Keratinocyte (primary cell): ENCODE measurements at places on chromosomes 16 and 17.

DNA sequence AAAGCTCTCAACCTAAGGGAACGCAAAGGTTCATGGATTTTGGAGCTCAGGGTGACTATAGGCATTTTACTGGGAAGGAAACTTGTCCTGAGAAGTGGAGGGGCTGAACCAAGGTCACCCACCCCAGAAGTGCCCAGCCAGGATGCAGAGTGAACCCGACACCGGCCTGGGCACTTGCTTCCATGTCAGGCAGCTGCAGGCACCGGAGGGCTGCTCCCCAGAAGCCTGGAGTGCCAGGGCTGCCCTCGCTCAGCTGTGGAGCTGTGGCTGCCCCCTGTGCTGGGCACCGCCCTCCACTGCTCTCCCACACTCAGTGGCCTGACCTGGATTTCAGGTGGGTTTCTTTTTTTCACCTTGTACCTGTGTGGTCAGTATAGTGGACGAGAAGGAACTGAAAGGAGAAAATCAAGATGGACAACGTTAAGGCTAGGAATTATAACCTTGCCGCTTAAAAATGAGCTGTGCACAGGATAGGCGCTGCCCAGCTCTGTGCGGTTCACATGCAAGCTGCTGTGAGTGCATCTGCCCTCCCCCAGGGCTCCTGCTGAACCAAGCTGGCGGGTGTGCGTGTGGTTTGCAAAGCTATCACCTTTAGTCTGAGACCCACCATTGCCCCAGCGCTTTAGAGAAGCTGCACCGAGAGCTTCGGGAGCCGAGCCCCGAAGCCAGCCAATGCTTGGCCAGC lies 2.2 kb downstream of the MAPK8IP3 start:
- DNase-seq = no peak

DNA sequence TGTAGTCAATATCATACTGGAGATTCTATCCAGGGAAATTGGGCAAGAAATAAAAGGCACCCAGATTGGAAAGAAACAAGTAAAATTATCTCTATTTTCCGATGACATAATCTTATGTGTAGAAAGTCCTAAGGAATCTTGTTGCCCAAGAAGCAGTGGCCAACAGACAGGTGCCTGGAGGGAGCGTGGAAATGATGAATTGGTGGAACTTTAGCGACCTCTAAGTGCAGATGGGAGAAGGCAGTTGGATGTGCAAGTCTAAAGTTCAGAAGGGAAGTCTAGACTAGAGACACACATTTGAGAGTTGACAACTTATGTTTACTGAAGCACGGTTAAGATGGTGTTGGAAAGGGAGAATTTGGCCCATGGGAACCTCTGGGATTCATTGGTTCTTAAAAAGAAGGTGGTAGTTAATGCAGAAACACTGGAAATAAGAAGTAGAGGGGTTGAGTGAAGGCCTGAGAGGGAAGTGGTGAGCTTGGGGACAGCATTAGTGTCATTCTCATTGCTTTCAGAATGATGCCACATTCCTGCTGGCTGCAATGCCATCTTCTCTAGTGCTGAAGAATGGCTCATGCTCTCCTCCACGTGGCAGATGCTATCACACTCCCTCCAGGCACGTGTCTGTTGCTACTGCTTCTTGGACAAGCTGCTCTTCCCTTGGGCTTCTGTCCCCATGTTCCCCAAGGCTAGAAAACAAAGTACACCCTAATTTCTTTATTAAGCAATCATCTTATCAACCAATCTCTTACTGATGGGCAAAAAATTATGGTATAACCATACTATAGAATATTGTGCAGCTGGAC lies 24.0 kb downstream of the TAT start:
- no peak for DNase-seq

DNA sequence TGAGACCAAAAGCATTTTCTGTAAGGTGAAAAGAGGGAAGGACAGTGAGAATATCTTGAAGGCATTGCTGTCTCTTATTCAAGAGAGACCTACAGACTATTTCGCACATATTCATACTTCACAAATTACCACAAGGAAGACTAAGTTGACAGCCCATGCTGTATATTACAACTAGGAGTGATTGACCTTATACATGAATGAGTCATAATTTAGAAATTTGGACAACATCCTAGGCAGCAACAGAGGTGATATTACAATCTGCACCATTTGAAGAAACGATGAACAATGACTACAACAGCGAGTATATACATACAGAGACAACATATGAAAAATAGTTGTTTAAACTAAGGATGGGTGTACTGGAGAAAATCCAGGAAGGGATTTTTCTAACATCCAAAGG lies 971.7 kb downstream of the CDH11 start:
- no peak for DNase-seq

GRCh38 chr16:69064124-69064763 lies 41.2 kb upstream of the HAS3 start:
- no peak for DNase-seq

- DNase-seq = no peak
Observed at GRCh38 chr16:12558641-12559040, 245.0 kb downstream of the CPPED1 start.

DNA sequence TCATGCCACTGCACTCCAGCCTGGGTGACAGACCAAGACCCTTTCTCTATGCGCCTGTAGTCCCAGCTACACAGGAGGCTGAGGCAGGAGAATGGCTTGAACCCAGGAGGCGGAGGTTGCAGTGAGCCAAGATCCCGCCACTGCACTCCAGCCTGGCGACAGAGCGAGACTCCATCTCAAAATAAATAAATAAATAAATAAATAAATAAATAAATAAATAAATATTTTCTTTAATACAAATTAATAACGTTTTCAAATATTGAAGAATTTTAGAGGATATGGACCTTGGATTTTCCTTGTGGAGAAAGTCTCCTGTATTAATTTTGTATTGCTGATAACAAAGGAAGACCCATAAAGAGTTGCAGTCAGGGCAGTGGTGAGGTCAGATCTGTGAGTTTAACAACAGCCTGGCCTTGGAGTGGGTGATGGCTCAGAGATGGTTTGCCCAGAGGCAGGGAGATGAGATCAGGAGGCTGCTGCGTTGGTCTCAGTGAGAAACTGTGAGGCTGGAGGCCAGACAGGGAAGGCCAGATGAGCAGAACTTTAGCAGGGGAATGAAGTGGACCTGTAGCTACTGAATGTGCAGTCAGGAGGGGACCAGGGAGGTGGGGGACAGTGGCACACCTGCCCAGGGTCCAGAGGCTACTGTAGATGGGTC lies 4.4 kb upstream of the ASGR1 start:
- no peak for DNase-seq

- DNase-seq = no peak
Observed at GRCh38 chr16:11843206-11843605, 8.1 kb downstream of the RSL1D1 start.

GRCh38 chr17:82078433-82078832 lies 12.8 kb upstream of the DUS1L start:
- no peak for DNase-seq

DNA sequence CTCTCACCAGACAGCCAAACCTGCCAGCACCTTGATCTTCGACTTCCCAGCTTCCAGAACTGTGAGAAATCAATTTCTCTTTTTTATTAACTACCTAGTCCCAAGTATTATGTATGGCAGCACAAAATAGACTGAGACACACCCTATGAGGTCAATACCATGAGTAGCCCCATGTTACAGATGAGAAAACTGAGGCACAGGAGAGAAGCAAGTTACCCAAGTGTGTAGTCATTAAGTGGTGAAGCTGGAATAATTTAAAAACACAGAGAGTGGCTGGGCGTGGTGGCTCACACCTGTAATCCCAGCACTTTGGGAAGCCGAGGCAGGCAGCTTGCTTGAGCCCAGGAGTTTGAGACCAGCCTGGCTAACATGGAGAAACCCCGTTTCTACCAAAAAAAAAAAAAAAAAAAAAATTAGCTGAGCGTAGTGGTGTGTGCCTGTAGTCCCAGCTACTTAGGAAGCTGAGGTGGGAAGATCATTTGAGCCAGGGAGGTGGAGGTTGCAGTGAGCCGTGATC lies 4.9 kb downstream of the NQO1 start:
- DNase-seq = no peak

DNA sequence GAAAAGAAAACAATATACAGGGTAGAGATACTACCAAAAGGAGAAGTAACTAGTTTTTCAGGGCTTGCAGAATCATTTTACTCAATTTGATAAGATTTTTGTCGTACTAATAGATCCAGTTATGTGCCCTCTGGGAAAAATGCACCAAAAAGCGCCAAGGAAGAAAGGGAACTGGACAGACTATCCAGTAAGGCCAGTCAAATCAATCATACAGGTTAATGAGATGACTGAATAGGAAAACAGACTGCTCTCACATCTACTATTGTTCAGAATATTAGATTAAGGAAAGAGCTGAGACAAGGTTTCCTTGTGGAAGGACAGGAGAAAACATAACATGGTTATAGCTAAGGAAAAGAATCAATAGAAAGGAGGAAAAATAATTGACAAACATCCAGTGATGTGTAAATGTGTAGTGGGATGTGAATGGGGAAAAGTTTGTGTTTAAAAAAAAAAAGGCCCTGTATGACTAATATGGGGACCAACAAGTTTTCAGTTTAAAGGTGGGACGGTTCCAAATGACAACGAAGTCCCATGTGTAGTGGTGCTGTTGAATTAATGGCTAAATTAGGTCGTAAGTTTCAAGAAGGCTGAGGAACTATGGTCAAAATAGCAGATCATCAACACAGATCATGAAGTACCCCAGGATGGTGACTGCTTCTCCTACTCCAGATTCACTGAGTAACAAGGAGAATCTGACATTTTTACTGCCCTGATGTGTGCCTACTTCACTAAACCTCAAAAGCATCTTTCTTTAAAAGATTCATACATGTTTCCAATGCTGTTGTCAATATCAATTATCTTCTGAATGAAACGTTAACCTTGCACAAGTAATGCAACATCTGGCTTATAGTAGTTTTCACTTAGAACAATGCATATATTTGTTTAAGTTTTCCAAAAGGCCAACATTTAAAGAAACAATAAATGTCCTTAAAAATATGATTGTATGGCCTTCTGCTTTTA lies 40.7 kb downstream of the BRIP1 start:
- DNase-seq = no peak

DNA sequence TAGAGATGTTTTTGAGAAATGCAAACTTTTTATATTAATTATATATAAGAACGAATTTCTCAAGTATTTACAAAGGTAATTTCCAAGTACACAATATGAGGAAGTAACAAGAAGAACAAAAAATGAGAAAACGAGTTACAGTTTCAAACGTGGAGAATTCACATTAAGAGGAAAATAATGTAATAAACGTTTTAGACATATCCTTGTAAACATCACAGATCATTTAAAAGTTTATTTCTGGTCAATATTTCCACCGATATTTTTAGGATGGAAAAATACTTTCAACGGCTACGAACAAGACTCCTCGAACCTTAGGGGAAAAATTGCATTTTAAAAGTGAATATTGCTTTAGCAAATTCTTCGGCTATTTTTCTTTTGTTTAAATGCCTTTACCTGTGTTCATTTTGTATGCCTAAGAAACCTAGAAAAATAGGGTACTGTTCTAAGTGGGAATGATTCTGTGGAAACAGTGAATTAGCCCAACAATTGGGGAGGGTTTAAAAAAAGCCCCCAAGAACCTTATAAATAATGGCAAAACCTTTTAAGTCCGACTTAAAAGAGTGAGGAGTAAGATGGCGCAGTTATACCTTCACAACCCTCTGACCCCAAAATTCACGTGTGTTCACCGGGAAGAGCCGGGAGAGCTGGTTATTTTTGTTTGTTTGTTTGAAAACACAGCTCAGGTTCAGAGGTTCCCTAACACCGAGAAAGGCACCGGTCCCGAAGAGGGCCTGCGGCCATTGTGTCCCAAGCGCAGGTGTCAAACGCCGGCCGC lies 3.3 kb downstream of the HNF1B start:
- no peak for DNase-seq

- DNase-seq = no peak
Observed at GRCh38 chr16:79602628-79603014, 2.1 kb upstream of the MAF start.

- no peak for DNase-seq
Observed at GRCh38 chr16:9183682-9184353, 92.4 kb downstream of the HAPSTR1 start.

DNA sequence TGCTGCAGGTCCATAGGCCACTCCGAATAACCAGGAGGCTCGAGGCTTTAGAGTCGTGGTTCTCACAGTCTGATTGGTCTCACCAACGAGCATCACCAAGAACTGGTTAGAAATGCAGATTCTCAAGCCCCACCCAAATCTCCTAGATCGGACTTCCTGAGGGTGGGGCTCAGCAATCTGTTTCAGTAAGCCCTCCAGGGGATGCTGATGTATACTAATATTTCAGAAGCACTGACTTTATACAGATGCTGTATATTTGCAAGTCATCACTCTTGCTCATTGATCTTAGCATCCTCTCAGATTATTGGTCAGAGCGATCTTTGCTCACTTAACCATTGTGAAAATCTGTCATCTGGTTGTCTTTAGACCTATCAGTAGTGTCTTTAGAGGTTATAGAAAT lies 4.4 kb upstream of the VAC14 start:
- no peak for DNase-seq

GRCh38 chr16:180681-181564 lies 664 bp downstream of the HBQ1 start:
- no peak for DNase-seq

GRCh38 chr16:60337671-60338070 lies 1603.6 kb upstream of the GOT2 start:
- no peak for DNase-seq

DNA sequence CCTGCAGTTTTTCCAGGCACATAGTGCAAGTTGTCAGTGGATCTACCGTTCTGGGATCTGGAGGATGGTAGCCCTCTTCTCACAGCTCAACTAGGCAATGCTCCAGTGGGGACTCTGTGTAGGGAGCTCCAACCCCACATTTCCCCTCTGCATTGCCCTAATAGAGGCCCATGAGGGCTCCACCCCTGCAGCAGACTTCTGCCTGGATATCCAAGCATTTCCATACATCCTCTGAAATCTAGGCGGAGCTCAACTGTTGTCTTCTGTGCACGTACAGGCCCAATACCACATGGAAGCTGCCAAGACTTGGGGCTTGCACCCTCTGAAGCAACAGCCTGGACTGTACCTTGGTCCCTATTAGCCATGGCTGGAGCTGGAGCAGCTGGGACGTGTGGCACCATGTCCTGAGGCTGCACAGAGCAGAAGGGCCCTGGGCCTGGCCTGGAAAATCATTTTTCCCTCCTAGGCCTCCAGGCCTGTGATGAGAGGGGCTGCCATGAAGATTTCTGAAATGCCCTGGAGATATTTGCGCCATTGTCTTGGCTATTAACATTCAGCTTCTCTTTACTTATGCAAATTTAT lies 10.9 kb upstream of the MILR1 start:
- DNase-seq = no peak

GRCh38 chr17:21132428-21132827 lies 5.7 kb downstream of the DHRS7B start:
- no peak for DNase-seq

- no peak for DNase-seq
Observed at GRCh38 chr16:29761882-29762281, 16.1 kb upstream of the C16orf54 start.
